DMS 273 treated with DMSO at 0.1 percent for 48 hours (cell line): ENCODE measurements at places on chromosomes 3 and 15.

DNA sequence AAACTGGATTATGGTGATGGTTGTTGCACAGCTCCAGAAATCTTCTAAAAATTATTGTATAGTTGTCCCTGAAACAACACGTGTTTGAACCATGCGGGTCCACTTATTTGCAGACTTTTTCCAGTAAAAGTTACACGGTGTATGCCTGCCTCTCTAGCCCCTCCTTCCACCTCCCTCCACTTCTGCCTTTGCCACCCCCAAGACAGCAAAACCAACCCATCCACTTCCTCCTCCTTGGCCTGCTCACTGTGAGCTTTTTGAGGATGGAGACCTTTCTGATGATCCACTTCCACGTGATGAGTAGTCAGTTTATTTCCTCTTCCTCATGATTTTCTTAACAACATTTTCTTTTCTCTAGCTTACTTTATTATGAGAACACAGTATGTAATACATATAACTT lies 5.4 kb downstream of the CYFIP1 start:
- DNase-seq, result no peak

DNA sequence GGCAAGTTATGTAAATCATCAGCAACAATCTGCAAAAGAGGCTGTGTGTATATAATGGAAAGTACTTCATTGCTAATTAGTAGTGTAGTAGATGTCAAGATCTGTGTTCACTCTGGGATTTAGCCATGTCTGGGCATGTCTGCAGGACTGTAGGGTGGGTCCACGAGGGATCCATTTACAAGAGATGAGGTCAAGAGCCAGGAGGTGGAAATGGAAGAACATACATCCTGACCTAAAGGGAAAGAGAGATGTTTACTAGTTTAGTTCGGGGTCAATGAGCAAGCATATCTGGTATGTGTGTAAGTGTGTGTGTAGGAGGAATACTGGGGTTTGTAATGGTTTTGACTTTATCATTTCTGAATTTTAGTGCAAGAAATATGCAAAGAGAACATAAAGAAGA lies 171.5 kb upstream of the NANOGP8 start:
- DNase-seq, result no peak

DNA sequence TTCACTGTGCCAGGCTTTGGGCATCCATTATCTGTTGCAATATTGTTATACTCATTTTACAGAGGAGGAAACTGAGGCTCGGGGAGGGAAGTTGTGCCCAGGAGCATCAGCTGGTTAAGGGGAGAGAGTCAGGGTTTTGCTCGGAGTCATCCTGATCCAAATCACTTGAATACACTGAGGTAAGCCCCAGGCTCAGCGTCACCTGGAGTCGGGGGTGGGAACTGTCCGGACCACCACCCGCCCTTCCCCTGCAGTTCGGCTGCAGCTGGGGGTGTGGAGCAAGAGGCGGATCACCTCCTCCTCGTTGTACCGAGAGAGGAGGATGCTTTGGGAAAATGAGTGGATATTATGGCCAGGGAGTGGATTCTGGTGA lies 646 bp downstream of the HRH1 start:
- no peak for DNase-seq

- DNase-seq, result no peak
Observed at GRCh38 chr15:39502611-39503195, 78.2 kb upstream of the THBS1 start.

DNA sequence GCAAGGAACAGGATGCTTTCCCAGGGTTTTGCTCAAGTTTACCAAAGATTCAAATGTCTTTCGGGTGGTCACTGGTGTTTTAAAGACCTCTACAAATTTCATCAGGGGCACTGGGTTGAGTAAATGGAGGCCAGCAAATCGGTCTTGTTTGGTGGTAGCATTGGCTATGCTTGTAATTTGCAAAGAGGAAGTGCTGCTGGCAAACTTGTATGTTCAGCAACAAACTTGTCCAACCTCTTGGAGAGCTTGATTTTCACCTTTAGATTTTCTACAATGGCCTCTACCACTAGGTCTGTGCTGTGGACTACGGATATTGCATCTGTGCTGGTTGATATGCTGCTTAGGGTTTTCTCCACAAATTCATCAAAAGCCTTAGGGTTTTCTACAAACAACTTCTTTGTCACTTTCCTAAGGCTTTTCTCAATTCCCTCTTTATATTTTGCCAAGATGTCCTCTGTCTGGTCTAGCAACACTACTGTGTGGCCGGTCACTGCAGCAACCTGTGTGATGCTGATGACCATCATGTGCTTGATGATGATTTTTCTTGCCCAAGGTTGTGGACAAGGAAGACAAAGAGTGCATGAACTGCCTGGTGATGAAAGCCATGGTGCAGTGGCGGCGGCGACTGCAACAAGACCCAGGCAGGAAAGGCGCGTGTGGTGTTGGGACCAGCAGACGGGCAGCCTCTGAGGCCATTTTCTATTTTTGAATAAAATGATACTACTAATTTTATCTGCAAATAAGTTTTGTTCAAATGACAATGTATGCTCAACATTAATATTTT lies 50.8 kb downstream of the RFX7 start:
- no peak for DNase-seq

GRCh38 chr3:174398761-174399160 lies 460.4 kb upstream of the NAALADL2 start:
- no peak for DNase-seq

DNA sequence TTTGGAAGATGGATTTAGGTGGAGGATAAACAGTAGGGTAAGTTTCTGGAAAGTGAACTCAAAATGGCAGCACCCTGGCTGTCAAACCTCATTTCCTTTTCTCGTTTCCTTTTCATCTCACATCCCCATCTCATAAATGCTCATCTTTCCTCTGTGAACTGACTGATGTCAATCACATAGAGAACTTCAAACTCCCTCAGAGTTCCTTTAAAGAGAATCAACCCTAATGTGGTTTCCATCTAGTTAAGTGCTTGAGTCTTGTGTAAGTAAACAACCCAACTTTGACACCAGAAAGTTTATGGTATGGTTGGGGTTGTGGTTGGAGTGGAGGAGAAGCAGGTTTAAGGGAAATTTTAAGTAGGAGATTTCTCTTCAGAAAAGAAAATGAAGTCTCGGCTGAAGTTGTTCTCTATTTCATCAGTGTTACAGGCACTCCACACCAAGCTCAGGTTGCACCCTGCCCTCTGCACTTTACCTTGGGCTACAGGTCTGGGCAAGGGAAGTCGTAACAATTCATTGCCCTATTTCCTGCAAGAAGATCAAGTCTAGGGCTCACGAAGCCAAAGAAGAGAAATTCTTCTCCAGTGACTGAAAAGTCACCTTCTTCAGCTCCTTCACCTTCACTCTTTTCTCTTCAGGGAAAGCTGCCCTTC lies 34.4 kb upstream of the TNIK start:
- no peak for DNase-seq

GRCh38 chr15:99475754-99476412 lies 89.9 kb upstream of the MEF2A start:
- no peak for DNase-seq
